ENCODE measurements at places on chromosomes 3 and 15.

DNA sequence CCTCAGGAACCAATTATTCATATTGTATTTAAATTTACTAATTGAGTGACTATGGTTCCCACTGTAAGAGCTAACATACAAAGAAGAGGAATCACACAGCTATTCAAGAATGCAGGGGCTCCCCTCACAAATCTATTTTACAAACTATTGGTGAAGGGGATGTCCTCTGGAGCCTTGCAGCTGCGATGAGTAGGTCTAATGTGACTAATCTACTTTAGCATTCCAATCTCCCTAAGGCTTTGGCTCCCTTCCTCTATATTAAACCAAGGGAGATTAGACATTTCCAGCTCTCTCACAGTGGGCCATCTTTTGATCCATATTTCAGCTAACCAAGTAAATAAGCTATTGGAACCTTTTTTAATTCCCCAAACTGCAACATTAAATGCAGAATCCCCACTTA lies 514.2 kb upstream of the BCHE start:
- peak; percentile 22 for DNase-seq

GRCh38 chr3:149812165-149812605 lies 830 bp upstream of the RNF13 start:
- DNase-seq: no peak

DNA sequence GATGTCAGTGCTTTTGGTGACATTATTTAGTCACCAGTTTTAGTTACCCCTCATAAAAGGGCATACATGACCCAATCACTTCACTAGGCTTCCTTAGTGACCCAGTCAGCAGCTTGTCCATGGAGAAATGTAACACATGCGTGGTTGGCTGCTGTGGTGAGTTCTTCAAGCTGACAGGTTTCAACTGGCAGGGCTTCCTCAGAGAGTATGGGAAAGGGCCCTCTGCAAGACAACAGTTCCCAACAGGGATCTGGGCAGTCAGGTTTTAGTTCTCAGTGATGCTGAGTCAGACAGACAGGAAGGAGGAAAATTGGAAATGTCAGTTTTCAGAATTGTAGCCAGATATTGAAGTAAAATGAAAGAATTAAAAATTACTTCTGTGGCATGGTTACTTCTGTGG lies 282.5 kb downstream of the TBL1XR1 start:
- no peak for DNase-seq

GRCh38 chr3:10627884-10628572 lies 122.6 kb upstream of the ATP2B2 start:
- no peak for DNase-seq

GRCh38 chr3:178513546-178514380 lies 22.5 kb upstream of the KCNMB2 start:
- peak; percentile 32 for DNase-seq

GRCh38 chr3:31319332-31319731 lies 213.4 kb upstream of the STT3B start:
- no peak for DNase-seq

GRCh38 chr15:51007131-51007666 lies 87.5 kb downstream of the TNFAIP8L3 start:
- DNase-seq: no peak

GRCh38 chr3:161957467-161957866 lies 460.9 kb downstream of the OTOL1 start:
- DNase-seq: peak; percentile 36

DNA sequence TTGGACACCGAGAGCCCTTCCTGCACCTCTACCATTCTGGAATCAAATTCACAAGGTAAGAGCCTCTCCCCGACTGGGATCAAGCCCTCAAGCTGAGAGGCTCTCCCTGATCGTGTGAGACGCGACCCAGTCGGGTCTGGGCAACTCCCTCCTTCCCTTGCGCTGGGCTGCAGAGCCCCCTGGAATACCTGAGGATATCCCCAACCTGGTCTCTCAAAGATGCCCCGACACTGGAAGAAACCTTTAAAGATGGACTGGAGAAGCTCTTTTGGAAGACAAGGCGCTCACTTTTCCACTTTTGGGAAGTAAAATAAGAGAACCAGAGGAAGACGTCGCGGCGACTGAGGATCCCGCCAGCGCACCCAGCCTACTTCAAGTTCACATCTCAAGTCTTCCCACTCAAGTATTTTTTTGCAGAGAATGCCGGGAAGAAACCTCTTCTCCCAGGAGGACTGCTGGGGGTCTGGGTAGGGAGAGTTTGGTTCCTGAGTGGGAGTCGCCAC lies 33.8 kb downstream of the ZIC4 start:
- no peak for DNase-seq

DNA sequence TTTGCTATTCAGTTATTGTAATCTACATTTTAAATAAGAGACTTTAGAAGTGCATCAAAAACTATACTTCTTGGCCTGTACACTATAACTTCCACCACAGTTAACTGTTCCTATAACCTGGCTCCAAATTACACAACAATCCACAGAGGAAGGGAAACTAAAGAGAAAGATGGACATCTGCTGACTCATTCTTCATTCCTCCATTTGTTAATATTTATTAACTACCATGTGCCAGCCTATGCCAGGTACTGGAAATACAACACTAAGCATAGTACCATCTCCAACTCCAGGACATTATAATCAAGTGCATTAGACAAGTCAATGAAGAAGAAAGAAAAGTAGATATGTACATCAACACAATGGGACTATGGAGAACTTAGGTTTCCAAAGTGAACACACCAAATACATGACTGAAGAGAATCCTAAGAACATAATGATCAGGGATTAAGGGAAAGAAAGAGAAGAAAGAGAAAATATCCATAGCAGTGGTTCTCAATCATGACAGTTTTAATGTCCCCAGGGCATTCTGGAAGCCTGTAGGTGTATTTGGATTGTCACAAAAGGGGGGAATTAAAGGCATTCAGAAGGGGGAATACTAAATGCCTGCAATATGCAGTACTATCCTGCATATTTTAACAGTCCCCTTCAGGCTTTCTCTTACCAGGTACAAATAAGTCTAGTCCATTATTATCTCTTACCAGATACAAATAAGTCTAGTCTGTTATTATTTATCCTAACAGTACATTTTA lies 8.9 kb downstream of the ICE2 start:
- DNase-seq: no peak

DNA sequence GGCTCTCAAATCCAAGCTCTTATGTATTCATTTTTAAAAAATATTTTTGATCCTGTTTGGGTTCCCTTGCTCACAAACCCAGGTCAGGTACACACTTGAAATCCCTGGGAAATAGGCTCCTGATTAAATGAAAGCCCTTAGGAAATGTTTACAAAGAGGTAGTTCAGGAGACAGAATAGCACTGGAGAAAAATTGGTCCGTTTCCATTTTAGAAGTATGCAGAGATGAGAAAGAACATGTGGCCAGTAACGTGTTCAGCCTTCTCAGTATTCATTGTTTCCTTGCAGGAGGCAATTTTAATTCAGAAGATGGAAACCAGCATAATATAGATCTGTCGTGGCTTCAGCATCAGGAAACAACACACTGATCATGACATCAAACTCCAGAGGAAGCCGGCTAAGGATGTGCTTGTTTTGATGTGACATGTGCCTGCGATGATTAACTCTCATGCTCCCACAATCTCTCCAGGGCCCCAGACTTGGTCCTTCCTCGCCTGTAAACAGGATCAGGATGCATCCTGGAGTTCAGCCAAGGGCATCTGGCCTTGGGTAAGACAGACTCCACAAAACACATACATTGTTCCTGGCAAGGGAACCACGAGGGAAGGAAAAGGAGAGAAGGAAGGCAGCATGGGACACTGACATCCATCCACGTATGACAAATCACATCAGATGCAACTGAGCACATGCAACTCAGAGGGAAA lies 350.5 kb upstream of the THBS1 start:
- no peak for DNase-seq

- no peak for DNase-seq
Observed at GRCh38 chr15:94002041-94002440, 229.3 kb upstream of the MCTP2 start.

- DNase-seq: no peak
Observed at GRCh38 chr15:93025625-93025982, 63.4 kb downstream of the RGMA start.

GRCh38 chr15:50049871-50050270 lies 69.2 kb downstream of the ATP8B4 start:
- peak; percentile 33 for DNase-seq

DNA sequence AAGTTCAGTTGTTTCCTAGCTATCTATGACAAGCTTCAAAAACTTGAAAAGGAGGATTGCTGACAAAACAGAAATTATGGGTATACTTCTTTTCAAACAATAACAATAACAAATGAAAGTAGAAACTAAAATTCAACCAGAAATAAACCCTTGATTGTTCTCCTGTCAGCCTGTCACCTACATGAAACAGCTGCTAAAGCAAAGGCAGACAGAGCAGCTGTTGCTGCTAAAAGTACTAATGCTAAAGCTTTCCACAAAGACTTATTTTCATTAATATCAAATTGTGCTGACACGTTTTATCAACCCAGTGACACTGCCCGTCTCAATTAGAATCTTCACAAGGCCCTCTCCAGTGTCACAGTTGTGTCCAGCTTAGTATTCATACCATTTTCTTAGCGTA lies 533.2 kb upstream of the GBE1 start:
- DNase-seq: no peak

GRCh38 chr3:53230041-53230621 lies 25.7 kb downstream of the TKT start:
- no peak for DNase-seq

DNA sequence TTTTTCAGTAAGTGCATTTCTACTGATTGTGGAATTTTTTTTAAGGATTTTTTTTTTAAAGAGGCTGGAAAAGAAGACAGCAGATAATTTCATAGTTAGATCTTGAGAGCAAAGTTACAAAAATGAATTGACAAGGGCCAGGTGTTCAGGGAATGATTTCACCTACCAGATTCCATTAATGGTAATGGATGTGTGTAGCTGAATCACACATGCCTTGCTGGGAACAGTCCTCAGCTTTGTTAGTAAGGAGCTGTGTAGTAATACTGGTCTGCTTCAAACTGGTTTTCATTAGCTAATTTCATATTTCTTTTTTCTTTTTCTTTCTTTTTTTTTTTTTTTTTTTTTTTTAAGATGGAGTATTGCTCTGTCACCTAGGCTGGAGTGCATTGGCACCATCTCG lies 16.0 kb downstream of the NR1D2 start:
- DNase-seq: no peak

- DNase-seq: no peak
Observed at GRCh38 chr15:89165677-89166076, 55.7 kb downstream of the RLBP1 start.

DNA sequence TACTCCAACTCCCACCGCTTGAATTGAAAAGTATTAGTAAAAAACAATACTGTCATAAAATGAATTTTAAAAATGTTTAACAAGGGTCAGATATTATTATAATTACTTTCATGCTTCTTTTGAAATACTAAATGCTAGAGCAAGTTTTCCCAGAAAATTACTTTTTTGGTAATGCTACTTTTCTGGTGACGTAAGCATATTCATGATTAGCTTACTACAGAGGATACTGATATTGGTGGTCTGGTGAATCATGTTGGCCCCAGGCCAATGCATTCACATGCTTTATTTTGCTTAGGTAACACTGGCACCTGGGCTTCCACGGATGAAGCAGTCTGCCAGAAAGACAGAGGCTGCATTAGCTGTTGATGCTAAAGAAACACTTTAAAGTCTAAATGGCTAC lies 12.4 kb downstream of the SPATA16 start:
- no peak for DNase-seq

GRCh38 chr3:61936344-61936937 lies 375.1 kb downstream of the PTPRG start:
- no peak for DNase-seq

- no peak for DNase-seq
Observed at GRCh38 chr3:80187981-80188380, 420.2 kb upstream of the ROBO1 start.

DNA sequence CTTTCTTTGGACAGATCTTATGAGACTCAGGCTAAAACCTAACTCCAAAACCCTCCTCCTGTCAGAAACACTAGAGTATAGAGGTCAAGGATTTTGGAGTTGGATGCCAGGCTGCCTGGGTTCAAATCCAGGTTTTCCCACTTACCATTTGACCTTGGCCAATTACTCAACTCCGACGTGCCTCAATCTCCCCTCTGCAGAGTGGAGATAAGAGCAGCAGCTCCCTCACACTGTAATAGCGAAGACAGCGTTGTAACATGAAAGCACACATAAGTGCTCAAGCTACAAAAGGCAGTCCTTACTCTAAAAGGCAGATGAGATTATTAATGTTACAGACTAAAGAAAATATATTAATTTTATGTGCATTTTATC lies 90.1 kb downstream of the IGF2BP2 start:
- DNase-seq: no peak

DNA sequence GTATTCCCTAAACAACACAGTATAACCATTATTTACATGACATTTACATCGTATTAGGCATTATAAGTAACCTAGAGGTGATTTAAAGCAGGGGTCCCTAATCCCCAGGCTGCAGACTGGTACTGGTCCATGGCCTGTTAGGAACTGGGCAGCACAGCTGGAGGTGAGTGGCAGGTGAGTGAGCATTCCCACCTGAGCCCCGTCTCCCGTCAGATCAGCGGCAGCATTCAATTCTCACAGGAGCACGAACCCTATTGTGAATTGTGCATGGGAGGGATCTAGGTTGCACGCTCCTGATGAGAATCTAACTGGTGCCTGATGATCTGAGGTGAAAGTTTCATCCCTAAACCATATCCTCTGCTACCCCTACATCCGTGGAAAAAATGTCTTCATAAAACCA lies 138.2 kb downstream of the ATP10A start:
- no peak for DNase-seq

DNA sequence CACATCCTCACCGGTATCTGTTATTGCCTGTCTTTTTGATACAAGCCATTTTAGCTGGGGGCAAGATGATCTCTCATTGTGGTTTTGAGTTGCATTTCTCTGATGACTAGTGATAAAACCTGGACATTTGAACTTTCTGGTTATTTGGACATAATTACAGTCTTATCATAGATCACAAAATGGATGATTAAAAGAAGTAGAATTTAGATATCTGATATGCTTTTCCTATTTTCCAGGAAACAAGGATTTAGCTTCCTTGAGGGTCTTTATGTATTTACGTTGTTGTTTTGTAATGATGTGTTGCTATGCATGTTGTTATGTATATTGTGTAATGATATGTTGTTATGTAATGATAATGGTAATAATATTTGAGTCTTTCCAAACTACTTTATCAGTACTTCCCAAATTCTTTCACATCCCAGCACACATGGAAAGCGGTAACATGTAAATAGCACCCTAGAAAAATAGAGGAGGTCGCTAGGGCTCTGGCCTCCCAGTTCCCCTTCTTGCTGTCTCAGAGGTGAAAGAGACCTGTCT lies 53.8 kb downstream of the GJD2 start:
- no peak for DNase-seq

GRCh38 chr3:188154014-188154808 lies at the start of gene LPP:
TSS of gene LPP (plus strand) at chr3:188154157. CDS start at chr3:188406121, 251,964 bp downstream.
- DNase-seq: peak; percentile 26

- no peak for DNase-seq
Observed at GRCh38 chr3:44772099-44772442, 10.5 kb downstream of the KIF15 start.

- no peak for DNase-seq
Observed at GRCh38 chr3:194540274-194540905, 53.6 kb upstream of the ATP13A3 start.

- no peak for DNase-seq
Observed at GRCh38 chr15:100931143-100931890, 12.2 kb downstream of the LRRK1 start.

GRCh38 chr3:126925411-126926171 lies 57.3 kb upstream of the PLXNA1 start:
- no peak for DNase-seq

Data from HS-5 (cell line).